ENCODE measurements at places on chromosomes 4 and X.

GRCh38 chr4:56575820-56576429 lies 70.3 kb downstream of the ARL9 start:
- no peak for DNase-seq

DNA sequence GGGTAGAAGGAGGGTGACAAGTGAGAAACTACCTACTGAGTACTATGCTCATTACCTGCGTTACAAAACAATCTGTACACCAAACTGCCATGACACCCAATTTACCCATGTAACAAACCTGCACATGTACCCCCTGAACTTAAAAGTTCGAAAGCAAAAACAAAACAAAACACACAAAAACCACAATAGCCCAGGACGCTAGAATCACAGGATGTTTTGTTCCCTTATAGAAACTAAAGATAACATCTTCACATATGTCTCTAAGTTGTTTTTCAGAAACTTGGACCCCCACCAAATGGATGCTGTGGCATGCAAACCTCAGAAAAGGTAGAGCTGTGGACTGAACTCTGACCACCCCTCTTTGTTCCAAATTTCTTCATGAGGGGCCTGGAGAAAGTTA lies 25.2 kb upstream of the PNMA5 start:
- no peak for DNase-seq

- DNase-seq, result no peak
Measured at GRCh38 chrX:69158166-69158980, 6.9 kb downstream of the PJA1 start.

- no peak for DNase-seq
Measured at GRCh38 chr4:141933978-141934377, 297.6 kb downstream of the IL15 start.

DNA sequence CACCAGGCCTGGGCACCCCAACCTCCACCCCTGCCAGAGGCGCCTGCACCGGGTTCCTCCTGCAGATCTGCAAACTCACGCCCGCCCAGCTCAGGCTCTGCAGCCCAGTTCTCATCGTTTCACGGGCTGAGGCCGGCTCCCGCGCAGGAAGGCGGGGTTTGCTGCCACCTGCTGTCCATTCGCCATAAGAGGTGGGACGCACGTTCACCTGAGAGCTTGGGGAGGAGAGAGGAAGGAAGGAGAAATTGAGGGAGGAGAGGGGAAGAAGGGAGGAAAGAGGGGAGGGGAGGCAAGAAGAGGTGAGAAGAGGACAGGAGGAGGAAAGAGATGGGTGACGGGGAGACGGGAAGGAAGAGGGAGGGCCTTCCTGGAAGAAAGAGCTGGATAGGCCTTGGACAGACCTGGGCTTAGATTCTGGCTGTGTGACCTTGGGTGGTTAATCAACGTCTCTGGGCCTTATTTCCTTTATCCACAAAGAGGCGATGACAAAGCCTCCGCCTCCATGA lies 114.5 kb downstream of the ADRA2C start:
- DNase-seq, result peak; percentile 20

DNA sequence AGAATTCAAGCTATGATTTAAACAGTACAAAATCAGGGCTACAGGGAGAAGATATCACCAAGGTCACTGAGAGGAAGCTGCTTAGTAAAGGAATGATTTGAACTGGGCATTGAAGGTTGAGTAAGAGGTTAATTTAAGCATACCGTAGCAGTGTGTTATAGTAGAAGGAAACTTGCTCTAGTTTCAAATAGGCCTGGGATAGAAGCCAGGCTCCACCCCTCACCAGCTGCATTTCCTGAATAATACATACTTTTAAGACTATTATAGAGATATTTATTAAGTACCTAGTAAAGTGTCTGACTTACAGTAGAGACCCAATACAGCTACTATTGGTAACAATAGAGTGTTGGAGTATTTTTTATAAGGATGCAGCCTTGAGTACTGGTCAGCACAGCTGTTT lies 118.0 kb upstream of the GLRA2 start:
- DNase-seq, result no peak

- no peak for DNase-seq
Measured at GRCh38 chrX:30568136-30568535, 9.4 kb downstream of the TASL start.

- no peak for DNase-seq
Measured at GRCh38 chrX:9369802-9370291, 95.0 kb upstream of the TBL1X start.

DNA sequence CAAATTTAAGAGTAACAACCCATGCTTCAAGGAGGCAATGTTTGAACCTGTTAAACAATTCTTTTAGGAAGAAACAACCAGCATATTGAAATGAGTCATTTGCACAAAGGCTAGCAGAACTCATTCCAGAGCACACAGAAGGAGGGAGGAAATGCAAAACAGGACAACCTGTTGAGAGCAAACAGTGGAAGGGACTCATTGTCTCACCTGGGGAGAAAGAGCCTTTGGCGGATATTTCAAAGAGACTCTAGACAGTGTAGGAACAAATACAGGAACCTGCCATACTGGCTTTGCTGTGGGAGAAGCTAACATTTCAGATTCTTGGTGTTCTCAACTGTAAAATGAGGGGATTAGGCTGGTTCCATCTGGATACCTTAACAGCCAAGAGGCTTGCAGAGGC lies 14.8 kb upstream of the RASGEF1B start:
- no peak for DNase-seq

GRCh38 chr4:29853833-29854232 lies 866.3 kb upstream of the PCDH7 start:
- no peak for DNase-seq

- DNase-seq, result no peak
Measured at GRCh38 chrX:69995362-69996112, 54.2 kb downstream of the AWAT2 start.

GRCh38 chrX:10676235-10676957 lies 56.0 kb upstream of the MID1 start:
- no peak for DNase-seq

GRCh38 chr4:38189445-38189844 lies 229.2 kb downstream of the PTTG2 start:
- DNase-seq, result no peak

GRCh38 chr4:28228561-28229491 lies 1368.2 kb downstream of the STIM2 start:
- no peak for DNase-seq

DNA sequence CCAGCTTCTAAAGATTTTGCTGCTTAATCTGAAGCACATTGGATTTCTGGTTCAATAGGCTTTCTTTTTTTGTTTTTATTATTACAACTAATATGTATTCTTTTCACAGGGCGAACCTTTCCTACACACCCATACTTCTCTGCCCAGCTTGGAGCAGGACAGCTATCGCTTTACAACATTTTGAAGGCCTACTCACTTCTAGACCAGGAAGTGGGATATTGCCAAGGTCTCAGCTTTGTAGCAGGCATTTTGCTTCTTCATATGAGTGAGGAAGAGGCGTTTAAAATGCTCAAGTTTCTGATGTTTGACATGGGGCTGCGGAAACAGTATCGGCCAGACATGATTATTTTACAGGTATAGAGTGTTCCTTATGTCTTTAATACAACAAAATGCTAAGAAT lies 155.4 kb downstream of the PTTG2 start:
- no peak for DNase-seq

DNA sequence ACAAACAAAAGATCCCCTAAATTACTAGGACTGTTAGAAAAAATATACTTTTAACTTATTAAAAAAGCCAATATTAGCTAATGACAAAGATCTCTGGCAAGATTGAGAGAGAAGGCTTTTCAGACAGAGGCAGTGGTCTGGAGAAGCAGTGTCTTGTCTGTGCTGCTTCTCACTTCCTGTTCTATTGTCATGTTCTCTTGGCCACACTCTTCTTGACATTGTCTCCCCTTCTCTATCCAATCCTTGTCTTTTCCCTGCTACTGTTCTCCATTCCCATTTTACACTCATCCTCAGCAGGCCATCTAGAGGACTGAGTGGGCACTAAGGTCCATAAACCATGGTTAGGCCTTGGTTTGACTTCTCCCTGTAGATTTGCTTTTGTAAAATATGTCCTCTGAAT lies 14.0 kb upstream of the TAPT1 start:
- DNase-seq, result no peak

- no peak for DNase-seq
Measured at GRCh38 chrX:16979226-16979625, 32.8 kb downstream of the REPS2 start.

DNA sequence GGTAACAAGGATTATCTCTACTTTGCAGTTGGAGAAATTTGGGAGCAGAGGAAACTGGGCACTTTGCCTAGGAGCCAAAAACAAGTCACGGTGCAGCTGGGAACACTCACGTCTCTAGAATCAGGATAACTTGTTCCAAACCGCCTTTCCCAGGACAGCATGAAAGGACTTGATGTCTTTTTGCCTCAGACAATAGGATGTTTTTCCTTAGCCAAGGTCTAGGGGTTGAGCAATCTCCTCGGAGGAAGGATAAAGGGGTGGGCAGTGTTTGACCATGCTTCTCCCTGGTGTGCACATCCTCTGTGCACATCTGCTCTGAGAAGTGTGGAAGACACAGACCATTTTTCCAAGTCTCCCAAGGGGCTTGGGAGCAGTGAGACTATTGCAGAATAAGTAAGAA lies 1.7 kb upstream of the SPARCL1 start:
- no peak for DNase-seq

GRCh38 chrX:11423362-11423818 lies 130.2 kb downstream of the AMELX start:
- no peak for DNase-seq

- no peak for DNase-seq
Measured at GRCh38 chrX:26631385-26631784, 415.4 kb downstream of the MAGEB5 start.

DNA sequence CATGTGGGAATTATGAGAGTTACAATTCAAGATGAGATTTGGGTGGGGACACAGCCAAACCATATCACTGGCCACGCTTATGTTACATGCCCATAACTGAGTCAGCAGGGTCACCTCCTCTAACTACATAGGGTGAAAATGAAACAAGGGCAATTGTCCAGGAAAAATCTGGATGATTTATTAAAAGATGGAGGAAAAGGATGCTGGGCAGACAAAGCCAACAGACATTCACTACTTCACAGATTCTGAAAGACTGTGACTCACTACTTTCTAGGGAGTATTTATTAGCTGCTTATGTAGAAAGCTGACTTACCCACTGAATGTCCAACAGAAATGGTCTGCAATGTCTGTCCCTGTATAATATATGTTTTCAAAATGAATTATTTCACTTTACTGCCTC lies 72.4 kb downstream of the APBB2 start:
- DNase-seq, result no peak

GRCh38 chr4:112099701-112100297 lies 45.5 kb upstream of the FAM241A start:
- DNase-seq, result no peak

- no peak for DNase-seq
Measured at GRCh38 chr4:3328814-3329663, 36.2 kb downstream of the RGS12 start.

DNA sequence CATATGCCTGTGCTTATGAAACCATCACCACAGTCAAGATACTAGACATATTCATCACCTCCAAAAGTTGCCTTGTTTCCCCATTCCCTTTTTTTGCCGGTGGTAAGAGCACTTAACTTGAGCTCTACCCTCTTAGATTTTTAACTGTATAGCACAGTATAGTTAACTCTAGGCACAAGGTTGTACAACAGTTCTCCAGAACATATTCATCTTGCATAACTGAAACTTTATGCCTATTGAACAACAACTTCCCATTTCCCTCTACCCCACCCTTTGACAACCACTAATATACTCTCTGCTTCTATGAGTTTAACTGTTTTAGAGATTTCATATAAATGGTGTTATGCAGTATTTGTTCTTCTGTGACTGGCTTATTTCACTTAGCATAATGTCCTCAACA lies 119.3 kb downstream of the ASB9 start:
- no peak for DNase-seq

DNA sequence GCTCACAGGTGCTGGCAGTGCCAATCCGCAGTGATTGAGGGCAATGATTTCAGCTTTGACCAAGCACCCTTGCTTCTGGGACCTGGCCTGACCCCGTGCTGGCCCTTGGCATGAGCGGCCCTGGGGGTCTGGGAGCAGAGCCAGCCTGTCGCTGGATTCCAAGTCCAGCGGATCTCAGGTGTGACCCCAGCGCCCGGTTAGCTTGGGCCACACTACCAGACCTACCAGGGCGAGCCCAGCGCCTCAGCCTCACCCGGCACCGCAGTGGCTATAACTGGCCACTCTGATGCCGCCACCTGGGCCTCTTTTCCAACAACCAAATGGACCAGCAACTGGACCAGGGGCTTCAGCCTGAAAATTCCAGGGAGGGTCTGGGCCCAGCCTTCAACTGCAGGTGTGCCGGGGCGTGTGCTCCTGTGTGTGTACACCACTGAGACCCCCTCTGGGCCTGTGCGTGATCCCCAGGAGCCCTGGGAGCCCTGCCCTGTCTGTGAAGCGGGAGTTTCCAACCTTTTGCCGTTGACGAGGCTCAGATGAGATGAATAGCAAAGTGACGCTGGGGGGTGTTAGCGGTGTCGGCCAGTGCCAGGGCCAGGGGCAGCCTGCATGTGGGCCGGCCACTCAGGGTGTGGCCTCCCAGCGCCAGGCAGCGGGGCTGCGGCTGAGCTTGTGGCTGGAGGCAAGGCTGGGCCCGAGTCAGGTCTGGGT lies 658 bp downstream of the SH3TC1 start:
- no peak for DNase-seq

DNA sequence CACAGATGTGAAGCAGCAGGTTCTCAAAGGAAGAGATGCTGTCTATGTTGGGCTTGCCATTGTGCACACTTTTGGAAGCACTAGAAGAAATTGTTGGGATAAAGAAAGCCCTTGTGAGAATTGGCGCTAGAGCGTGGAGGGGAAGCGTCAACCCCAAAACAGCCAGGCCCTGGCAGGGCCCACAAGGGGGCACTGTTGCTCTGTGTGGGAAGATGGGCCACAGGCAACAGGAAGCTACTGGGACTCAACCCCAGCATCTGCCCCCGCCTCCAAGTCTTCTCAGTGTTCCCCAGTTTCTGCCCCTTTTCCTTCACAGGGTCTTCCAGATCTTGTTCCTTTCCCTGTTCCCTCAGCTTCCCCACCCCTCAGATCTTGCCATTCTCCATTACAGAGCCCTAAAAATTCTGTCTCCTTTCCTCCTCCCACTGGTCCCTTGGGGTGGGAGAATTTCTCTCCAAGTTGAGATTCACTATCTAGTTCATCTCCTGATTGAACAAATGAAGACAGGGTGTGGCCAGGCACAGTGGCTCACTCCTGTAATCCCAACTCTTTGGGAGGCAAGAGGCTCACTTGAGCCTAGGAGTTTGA lies 85.5 kb downstream of the STARD8 start:
- DNase-seq, result peak; percentile 7

GRCh38 chr4:85779165-85779564 lies 304.2 kb downstream of the ARHGAP24 start:
- DNase-seq, result no peak

- DNase-seq, result no peak
Measured at GRCh38 chr4:70714079-70714887, 7.5 kb upstream of the RUFY3 start.

- DNase-seq, result no peak
Measured at GRCh38 chrX:85004255-85004654, 578 bp downstream of the APOOL start.

GRCh38 chr4:115865736-115866135 lies 752.3 kb upstream of the NDST4 start:
- DNase-seq, result no peak

GRCh38 chrX:40772290-40772689 lies 36.9 kb upstream of the MED14 start:
- no peak for DNase-seq
